ENCODE measurements at places on chromosomes 1 and 21.

DNA sequence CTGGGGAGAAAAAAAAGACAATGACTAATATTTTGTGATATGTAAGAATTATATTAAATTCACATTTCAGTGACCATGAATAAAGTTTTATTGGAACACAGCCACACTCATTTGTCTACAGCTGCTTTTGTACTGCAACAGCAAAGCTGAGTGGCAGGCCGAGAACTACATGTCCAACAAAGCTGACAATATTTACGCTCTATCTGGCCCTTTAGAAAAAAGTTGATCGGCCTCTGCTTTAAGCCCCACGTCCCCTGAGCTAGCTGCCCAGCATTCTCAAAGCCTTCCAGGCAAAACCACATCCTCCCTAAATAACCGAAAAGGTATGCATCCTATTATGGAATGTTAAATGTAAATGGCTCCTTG is 8.6 kb downstream of the SLC2A1 start:
- DNase-seq, result no peak

DNA sequence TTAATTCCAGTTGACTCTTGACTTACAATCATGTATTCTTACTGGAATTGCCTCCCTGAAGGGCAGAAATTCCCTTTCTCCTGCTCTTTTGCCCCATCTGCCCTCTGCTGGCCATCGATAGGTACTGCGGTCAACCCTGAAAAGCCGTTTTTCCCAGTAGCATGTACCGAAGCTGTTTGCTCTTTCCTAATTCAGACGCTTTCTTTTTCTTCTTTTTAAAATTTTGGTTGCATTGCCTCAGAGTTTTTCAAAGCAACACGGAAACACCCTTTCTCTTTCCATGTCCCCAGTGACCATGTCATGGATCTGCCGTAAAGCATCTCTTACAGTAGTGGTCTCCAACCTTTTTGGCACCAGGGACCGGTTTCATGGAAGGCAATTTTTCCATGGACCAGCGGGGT is 164.2 kb upstream of the C1orf21 start:
- DNase-seq, result no peak

DNA sequence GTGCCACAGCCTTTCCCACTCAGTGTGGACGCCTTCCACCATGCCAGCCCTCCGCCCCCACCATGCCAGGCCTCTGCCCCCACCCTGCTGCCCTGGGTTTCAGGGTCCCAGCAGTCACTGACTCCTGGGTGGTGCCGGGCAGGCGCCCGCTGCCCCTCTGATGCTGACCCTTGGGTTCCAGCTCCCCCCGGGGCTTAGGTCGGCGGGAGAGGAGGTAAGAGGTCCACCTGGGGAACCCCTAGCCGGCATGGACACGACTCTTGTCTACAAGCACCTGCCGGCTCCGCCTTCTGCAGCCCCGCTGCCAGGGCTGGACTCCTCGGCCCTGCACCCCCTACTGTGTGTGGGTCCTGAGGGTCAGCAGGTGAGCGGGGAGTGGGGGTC is 7.0 kb upstream of the PFKL start:
- no peak for DNase-seq

- no peak for DNase-seq
These were observed 15.1 kb downstream of the TRIM11 start for GRCh38 chr1:228391411-228392020.

GRCh38 chr1:245682638-245683628 is 528.1 kb downstream of the KIF26B start:
- DNase-seq, result no peak

DNA sequence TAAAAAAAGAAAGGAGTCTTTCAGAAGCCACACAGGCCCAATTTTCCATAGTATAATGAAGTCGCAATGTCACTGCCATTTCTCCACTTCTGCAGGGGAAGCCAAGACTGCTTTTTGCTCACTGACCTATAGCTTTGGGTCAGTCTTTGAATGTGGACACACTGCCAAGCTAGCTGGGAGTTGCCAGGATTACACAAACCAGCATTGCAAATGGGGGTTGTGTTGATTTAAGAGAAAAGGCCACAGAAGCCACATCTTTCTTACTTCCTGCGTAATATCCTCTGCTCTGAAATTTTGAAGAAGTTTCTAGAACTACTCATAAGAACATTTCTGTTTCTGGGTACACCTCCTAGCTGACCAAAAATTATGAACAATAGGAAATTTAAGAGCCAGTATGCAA is 45.8 kb upstream of the SAMSN1 start:
- peak; percentile 38 for DNase-seq

GRCh38 chr1:58392083-58392482 is 154.4 kb downstream of the OMA1 start:
- no peak for DNase-seq

DNA sequence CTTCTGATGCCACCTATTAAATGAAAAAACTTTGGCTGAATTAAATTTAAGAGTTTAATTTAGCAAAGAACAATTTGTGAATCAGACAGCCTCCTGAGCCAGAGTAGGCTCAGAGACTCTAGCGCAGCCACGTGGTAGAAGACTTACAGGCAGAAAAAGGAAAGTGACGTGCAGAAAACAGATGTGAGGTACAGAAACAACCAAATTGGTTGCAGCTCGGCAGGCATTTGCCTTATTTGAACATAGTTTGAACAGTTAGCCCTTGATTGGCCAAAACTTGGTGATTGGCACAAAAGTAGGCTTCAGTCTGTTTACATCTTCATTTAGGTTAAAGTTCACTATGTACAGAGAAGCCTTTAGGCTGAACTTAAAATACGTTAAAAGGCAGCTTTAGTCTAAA is 22.9 kb downstream of the TCP10L start:
- DNase-seq, result no peak

DNA sequence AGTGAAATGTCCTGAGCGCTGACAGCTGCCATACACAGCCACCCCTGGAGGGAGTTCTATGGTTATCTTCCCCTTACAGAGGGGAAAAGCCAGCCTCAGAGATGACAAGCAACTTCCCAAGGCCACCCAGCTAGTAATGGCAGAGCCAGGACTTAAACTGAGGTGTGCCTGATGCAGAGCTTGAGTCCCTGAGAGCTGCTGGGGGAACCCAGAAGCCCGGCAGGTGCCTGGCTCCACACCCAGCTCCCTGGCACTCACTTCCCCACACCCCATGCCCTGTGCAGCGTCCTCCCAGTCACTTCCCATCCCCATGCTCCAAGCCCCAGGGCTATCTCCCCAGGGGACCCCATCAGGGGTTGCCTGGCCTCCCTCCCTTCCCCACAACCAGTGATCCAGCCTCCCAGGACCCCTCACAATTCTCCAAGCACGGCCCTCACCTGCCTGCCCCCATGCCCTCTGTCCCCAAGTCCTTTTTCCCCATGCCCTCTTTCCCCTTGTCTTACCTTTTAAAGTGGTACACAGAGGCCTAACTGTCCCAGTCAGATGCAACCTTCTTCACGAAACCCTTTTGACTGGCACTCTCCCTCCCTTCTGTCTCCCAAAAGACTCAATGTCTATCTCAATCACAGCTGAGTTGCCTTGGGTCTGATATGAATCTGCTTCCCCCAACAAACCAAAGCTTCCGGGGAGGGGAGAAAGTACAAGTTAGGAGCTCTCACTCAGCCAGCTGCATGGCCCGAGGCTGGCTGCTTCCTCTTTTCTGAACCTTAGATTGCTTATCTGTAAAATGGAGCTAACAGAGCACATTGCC is 39.8 kb upstream of the LRP8 start:
- peak; percentile 84 for DNase-seq

GRCh38 chr1:201945157-201945556 is 1.2 kb downstream of the LMOD1 start:
- no peak for DNase-seq

All from HL-60 (cell line).